ENCODE measurements at places on chromosomes 5 and 9. TPM values are rescaled to one million over a fixed set of nuclear protein-coding genes. Genes with fewer than 3 reads are reported as not detected.

- no peak for DNase-seq
Observed at GRCh38 chr5:140631036-140631417, 1.9 kb downstream of the CD14 start.

DNA sequence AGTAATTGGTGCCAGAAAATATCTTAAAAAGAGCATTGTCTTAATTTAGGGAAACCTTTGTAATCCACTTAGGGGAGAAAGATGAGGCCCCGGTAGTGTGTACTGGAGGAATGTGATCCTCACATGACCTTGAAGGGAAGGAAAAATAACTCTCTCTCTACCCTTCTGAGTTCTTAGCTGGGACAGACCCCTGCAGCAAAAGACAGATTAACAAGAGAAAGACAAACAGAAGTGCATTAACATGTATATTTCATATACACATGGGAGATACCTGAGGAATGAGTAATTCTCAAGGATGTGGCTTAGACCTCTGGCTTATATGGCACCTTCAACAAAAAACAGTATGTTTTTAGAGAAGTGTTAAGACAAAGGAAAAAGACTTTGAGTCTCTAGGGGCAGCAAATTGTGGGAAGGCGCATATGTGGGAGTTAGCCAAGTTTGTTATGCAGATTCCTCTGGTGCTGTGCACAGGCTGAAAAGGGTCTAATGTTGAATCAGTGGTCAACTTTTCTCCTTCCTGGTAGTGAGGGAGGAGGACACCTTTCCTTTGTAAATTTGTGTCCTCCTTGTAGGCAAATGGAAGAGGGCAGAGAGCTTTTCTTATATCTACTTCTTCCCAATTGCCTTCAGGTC is 138.8 kb downstream of the LRRC70 start:
- DNase-seq: no peak

- DNase-seq: peak; percentile 75
Observed at GRCh38 chr9:112097712-112098688, 77.1 kb downstream of the SUSD1 start.

DNA sequence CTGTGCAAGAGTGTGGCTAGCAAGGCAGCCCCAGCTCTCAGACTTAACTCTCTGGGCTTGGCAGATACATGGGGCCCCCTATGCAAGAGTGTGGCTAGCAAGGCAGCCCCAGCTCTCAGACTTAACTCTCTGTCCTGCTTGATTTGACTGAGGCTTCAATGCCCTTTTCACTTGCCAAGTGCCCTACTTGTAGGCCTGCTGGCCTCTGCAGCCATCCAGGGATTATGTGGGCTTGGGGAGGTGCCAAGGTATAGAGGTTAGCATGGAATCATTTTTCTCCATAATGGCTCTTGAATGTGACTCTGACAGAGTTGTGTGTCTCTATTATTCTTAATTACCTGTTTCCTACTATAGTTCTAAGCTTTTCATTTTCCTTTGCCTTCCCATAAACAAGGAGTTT is 115.5 kb upstream of the RUSC2 start:
- DNase-seq: no peak

GRCh38 chr9:24721621-24722020 is 175.9 kb upstream of the IZUMO3 start:
- no peak for DNase-seq

DNA sequence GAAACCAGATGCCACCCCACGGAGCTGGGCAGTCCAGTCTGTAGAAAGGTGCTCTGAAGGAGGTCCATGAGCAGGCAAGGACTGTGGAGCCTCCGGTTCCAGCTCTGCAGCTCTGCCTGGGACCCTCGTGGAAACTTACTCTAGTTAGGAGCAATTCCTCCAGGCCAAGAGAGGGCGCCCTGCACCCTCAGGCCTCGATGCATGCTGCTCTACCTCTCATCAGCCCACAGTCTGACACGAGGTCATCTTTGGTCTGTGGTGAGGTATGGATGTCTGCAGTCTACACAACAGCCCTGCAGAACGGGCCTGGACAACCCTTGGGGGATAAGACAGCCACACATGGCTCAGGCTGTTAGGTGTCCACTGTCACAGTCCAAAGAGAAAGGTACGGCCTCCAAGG is 50.6 kb upstream of the UBTD2 start:
- no peak for DNase-seq

DNA sequence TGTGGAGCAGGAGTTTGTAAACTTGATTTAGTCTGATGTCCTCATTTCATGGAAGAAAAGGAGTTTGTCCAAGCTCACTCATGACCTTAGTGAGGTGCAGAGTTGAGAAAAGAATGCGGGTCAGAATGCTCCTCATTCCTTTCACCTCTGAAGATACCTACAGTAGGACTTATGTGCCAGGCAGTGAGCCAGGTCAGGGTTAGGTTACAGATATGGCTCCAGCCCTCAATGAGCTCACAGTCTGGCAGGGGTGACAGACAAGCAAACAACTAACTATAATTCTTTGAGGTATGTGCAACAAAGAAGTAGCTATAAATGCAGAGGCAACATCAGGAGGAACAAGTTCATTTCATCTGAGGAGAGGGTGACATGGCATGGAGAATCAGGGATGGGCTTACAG is 102.5 kb downstream of the SPATA31D1 start:
- DNase-seq: no peak

GRCh38 chr9:108850293-108850897 is 5.4 kb downstream of the ACTL7B start:
- DNase-seq: no peak

GRCh38 chr5:81450940-81451339 is 57.0 kb upstream of the ACOT12 start:
- no peak for DNase-seq

- DNase-seq: peak; percentile 79
Observed at GRCh38 chr9:114033397-114034103, 44.5 kb downstream of the AMBP start.

DNA sequence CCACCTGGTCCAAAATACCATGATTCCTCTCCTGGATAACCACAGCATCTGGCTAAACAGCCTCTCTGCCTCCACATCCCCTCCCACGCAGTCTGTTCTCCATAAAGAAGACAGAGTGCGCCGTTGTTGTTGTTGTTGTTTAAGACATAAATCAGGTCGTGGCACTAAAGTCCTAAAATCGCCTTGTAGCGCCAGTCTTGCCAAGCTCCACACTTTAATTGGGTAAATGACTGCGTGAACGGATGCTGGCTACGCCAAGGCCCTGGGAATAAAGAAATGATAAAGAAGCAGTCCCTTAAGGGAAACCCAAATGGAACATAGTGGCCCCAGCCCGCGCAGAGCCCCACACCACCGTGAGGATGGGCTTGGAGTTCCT is 364 bp upstream of the SFXN1 start:
- no peak for DNase-seq

- DNase-seq: no peak
Observed at GRCh38 chr5:66824476-66824875, 228.3 kb downstream of the MAST4 start.

DNA sequence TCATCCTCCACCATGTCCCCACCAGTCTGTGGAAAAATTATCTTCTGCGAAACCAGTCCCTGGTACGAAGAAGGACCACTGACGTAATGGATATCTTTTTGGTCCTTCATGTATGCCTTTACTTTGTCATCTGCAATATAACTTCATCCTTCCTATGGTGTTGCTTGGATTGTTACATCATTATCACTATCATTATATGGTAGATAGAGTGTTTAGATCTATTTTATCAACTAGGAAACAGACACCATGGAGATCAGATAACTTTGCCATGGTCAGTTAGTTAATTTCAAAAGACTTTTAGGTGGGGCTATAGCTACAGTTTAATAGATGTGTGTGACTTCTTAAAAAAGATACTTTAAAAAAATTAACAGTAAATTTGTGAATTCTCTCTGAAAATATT is 23.8 kb upstream of the CAMLG start:
- DNase-seq: no peak

GRCh38 chr5:134550271-134551214 is 25.1 kb downstream of the JADE2 start:
- peak; percentile 41 for DNase-seq

DNA sequence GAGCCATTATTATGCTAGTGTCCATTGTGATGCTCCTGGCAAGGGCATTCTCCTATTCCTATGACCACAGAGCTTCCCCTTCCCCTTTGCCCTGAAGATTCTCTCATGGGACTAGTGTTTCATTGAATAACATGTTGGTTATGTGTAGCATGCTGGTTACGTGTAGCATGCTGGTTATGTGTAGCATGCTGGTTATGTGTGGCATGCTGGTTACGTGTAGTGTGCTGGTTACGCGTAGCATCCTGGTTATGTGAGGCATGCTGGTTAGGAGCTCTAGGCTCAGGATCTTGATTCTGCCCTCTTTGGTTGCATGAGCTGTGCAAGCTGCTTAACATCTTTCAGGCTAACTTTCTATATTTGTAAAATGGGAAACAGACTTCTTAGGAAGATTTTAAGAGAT is 46.5 kb upstream of the GPR151 start:
- no peak for DNase-seq

DNA sequence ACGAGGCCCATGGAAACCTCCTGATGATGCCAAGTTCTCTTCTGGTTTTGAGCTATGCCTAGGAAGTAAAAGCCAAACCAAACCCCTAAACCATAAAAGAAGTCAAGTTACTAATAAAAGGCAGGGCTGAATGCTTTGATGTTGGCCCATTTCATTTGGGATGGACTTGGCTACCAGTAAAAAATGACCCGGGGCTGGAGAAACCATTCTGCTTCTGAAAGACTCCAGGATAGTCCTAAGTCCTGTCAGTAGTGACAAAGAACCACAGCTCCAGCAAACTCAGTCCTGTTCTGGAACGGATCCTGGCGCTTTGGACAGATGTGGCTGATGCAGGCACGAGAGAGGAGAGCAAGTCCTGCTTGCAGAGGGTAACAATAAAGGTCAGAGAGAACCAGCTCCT is 68.6 kb downstream of the SH3PXD2B start:
- no peak for DNase-seq

GRCh38 chr9:34551751-34552605 is 29.2 kb upstream of the ENHO start:
- DNase-seq: no peak

DNA sequence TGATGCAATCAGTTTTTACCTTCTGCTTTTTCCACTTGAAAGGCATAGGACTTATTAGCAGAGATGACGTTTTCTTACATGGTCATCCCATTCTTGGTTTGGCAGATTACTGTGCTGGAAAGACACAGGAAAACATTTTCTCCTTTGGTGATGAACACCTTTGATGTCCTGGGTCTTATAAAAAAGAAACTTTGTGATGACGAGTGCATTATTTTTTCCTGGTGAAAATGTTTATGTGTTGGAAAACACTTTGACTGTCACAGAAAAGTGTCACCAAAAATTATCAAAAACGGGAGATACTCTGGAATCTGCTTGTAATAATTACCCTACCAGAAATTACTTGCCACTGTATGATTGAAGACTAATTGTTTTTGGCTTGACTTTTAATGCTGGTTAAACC is 2020.9 kb downstream of the MAT2B start:
- no peak for DNase-seq

- no peak for DNase-seq
Observed at GRCh38 chr9:115373000-115373709, 255.2 kb upstream of the TNC start.

DNA sequence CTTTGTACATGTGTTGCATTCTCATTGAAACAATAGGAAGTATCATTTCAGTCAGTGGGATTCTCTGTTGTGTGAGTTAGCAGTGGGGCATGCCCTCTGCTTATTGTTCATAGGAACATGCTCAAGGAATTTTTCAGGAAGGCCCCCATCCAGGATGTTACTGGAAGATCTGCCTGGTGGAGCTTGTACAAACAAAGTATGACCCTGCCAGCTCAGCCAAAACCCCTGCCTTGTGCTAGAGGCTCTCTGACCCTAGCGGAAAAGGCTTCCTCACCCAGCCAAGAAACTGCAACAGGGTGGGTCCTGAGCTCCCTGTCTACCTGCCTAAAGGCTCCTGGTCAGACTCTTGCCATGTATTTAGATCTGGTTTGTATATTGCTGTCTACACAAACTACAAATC is 43.2 kb downstream of the MRRF start:
- peak; percentile 29 for DNase-seq

- DNase-seq: no peak
Observed at GRCh38 chr9:129900263-129901027, 65.2 kb downstream of the USP20 start.

- no peak for DNase-seq
Observed at GRCh38 chr9:20220286-20220685, 402.0 kb downstream of the MLLT3 start.

DNA sequence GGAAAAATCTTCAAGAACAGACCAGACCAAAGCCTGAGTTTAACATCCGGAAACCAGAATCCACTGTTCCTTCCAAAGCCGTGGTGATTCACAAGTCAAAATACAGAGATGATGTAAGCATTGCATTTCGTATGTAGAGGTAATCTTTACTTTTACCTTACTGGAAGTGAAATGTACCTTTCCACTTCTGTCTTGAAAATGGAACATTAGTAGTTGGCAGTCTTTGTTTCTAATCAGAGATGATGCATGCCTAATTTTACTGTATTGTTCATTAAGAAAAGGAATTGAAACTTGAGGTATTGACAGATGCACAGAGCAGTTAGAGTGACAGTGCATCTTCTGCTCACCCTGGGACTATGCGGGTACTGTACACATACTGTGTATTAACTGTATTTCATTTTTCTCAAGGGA is 34.6 kb downstream of the HABP4 start:
- DNase-seq: no peak

DNA sequence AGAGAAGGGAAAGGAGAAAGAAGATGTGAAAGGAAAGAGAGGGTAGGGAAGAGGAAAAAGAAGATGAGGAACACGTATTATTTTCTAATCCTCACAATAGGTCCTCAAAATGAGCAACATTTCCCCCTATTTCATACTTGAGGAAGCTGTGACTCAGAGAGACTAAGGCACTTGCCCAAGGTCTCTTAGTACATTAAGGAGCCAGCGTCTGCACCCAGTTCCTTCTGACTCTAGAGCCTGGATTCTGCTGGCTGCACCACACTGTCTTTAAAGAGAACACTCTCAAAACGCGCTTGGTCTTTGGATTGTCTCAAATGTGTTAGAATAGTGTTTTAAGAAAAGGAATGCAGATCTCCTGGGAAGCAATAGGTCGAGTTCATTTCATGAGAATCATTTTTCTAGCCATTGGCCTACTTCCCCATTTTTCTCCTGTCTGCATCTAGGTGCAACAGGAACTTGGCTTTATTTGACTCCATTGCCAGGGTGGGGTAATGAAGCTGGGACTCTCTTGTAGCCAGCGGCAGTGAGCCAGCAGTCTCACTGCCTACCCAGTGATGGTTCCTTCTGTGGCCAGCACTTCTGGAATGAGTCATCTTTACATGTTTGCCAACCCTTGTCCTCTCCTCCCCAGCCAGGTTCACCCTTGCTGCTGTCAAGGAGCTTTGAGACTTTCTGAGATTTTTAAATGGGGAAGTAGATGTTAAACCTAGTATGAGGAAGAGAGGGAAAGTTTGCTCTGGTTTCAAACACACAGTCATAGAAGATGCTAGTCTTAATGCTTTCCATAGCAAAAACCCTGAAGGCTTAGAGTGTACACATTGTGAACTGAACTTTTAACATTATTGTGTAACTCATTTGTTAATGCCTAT is 82.7 kb downstream of the DOCK8 start:
- peak; percentile 65 for DNase-seq

The MOB3B gene
- 1.1 TPM for polyA plus RNA-seq

The AIF1L gene
- polyA plus RNA-seq: 15.7 TPM

The PDE6A gene
- 0.07 TPM for polyA plus RNA-seq

The CMYA5 gene
- polyA plus RNA-seq: 341 TPM

The PFN3 gene
- polyA plus RNA-seq: not detected

The TPPP gene
- polyA plus RNA-seq: 12.2 TPM

The SLC34A3 gene
- not detected for polyA plus RNA-seq

The PCDHB8 gene
- polyA plus RNA-seq: 0.84 TPM

The CLIC3 gene
- 6.2 TPM for polyA plus RNA-seq

The TTC33 gene
- 7.2 TPM for polyA plus RNA-seq

The FST gene
- polyA plus RNA-seq: 3.2 TPM

The ABL1 gene
- 21.7 TPM for polyA plus RNA-seq

The CCNJL gene
- polyA plus RNA-seq: 4.1 TPM

The NUTM2G gene
- 0.02 TPM for polyA plus RNA-seq

The NKD2 gene
- 2.6 TPM for polyA plus RNA-seq

The LHX6 gene
- 2.9 TPM for polyA plus RNA-seq

The SREK1IP1 gene
- 7.4 TPM for polyA plus RNA-seq

Measured in right cardiac atrium (tissue), 5 donors.